NCI-H524 treated with DMSO at 0.1 percent for 48 hours (cell line): ENCODE measurements at places on chromosomes 2 and 18.

DNA sequence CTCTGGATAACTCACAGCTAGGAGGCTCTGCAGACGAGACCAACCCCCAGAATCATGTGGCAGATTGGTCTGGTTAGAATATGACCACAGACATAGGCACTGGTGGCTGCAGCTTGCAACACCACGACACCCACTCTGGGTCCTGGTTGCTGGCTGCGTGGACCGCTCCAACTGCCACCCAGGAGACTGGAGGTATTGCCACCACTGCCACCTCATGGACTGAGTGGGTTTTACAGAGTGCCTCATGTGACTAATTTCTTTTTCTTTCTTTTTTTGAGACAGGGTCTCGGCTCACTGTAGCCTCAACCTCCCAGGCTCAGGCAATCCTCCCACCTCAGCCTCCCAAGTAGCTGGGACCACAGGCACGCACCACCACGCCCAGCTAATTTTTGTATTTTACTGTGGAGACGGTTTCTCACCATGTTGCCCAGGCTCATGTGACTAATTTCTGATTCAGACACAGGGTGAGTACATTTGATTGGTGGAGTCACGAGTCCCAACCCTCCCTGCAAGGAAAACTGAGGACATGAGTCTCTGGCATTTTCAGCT is 29.9 kb upstream of the NT5DC4 start:
- no peak for DNase-seq

GRCh38 chr2:160459538-160460332 is 33.9 kb downstream of the RBMS1 start:
- no peak for DNase-seq

- no peak for DNase-seq
Observed at GRCh38 chr2:102258386-102259074, 52.8 kb upstream of the IL1RL1 start.

- no peak for DNase-seq
Observed at GRCh38 chr2:190533968-190534309, 583 bp downstream of the NEMP2 start.

- no peak for DNase-seq
Observed at GRCh38 chr2:170305711-170306110, 127.8 kb downstream of the MYO3B start.

- no peak for DNase-seq
Observed at GRCh38 chr2:29632018-29632417, 289.4 kb downstream of the ALK start.

DNA sequence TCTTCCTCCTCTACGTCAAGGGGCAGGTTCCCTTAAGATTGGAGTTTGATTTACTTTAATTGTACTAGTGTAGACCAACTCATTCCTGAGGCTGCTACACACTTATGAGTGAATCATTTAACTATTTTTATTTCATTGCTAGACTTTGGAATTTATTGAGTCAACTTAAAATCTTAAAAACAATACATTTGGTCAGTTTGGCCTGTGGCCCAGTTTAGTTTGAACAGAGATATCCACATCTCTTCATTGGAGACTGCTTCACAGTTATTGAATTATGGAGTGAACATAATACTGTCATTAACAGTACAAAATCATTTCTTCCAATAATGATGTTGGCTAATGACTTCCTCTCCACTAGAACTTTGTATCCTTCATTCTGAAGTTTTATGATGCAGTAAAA is 34.5 kb upstream of the STPG4 start:
- no peak for DNase-seq

DNA sequence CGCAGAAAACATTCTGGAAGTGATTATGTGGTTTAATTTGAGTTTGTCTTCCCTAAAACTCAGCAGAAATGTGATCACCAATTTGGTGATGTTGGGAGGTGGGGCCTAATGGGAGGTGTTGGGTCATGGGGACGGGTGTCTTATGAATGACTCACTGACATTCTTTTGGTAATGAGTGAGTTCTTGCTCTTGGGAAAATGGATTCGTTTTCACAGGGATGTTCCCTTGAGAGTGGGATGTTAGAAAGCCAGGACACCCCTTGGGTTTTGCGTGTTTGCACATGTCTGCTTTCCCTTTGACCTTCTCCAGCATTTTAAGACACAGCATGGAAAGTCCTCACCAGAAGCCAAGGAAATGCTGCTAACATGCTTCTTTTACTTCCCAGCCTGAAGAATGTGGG is 321.5 kb upstream of the NT5C1B start:
- DNase-seq = no peak

DNA sequence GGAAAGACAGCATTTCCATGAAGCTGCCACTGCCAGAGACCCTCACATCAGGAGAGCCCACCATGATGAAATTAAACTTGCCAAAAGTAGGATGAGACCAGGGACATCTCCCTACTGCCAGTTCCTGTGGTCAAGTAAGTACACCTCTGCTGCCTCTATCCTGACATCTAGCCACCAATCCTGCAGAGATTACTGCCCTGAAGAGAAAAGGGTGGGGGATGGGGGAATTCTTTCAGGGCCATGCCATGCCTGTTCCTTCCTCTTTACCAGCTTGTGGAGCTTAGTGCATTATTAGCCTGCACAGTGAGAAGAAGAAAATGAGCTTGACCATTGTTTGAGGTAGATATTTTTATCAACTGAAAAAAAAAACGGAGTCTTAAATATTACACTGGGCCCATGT is 397.2 kb upstream of the CDH2 start:
- DNase-seq = no peak

- DNase-seq = no peak
Observed at GRCh38 chr18:69968039-69968438, 20.4 kb upstream of the CD226 start.
